Stomach (tissue), 19 donors: ENCODE measurements at places on chromosomes 5 and 9.

- DNase-seq = no peak
Observed at GRCh38 chr9:106964329-106964728, 101.4 kb downstream of the ZNF462 start.

DNA sequence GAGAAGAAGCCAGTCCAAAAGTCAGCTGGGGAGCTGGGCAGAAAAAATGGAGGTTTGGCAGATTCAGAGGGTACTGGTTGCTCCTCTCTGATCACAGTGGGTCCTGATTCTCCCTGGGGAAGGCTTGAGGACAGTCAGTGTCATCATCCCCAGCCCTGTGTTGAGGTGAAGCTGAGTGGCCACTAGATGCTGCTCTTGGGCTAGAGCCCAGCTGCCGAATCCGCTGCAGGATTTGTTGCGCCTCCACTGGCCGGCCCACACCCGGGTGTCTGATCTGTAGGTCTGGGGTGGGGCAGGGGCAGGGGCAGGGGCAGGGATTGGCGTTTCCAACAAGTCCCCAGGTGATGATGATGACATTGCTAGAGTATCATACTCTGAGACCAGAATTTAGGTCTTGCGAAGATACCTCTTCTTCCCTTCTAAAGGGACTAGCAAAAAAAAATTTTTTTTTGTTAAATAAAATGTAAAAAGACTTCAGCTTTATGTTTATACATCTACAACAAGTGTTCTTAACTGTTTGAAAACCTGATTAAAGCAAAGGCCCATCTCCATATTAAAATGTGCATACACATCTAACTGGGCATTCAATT, 106.8 kb downstream of the PDE6A start:
- peak; percentile 80 for DNase-seq

GRCh38 chr5:154320224-154321089, 125.3 kb upstream of the SAP30L start:
- peak; percentile 37 for DNase-seq

DNA sequence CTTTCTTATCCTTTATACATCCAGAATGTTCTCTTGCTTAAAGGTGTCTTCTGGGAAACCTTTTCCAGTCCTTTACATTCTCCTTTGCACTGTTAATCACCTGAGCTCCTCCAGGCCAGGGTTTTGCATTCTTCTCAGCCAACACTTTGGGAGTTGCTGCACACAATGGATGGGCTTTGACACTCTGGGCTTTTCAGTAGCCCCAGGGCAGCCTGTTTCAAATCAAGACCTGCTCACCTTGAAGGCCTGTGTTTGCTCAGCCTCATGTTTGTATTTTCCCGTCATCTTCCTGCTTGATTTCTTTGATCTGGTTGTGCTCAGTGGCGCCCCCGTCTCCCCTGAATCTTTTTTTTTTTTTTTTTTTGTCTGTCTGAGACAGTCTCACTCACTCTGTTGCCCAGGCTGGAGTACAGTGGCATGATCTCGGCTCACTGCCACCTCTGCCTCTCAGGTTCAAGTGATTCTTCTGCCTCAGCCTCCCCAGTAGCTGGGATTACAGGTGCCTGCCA, 41.0 kb downstream of the DMRT1 start:
- DNase-seq = no peak

GRCh38 chr5:78905084-78905938, 79.8 kb downstream of the ARSB start:
- DNase-seq = no peak

DNA sequence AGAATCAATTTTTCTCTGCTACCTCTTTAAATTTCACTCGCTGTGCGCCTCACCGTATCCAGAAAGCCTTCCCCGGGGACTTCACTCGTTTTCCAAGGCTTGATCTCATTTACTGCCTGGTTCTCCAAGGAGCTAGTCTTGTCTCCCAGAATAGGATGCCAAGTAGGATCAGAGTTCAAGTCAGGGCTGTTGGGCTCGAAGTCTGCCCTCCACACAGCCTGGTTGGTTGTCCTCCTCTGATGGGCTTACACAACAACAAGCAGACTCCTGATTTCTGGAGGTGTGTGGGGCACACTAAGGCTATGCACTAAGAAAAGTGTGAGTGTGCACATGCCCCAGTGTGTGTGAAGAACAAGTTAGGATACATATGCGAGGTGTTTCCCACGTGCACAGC, 14.0 kb upstream of the TNIP1 start:
- no peak for DNase-seq

DNA sequence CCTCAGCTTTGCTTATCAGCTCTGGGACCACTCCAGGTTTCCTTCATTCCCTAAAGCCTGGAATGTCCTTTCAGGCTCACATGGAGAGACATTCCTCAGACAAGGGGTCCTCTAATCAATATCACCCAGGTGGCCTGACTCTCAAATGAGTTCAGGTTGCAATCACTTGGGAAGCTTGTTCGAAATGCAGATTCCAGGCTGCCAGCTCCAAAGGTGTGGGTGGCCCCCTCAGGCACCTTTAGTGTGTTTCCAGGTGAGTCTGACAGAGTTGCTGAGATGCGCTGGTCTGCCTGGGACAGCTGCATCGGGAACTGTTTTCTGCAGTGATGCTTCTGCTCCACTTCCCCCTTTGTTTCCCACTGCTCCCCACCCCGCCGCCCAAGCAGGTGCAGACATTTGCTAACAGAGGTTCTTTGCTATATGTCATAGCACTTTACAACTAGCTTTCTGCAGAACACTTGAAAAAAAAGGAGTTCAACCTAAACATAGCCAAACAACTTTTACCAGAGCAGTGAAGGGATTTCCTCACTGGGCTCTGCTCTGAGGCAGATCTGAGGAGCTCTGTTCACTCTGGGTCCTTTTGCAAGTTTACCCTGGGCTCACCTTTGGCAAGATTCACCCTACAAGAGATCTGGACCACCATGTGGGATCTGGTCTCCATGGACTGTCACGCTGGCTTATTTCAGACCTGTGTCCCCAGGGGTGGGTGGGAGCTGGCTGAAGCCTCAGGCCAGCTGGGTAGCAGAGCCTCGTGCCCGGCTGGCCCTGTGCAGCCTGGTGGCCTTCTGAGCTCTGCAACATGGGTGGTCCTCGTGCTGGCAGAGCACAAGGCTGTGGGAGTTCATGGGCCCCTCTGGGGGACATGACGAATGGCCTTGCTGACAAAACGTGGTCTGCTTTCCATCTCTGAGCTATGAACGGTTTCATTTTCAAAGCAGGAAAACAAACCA, 539.6 kb downstream of the CCDC171 start:
- no peak for DNase-seq

GRCh38 chr9:88233091-88233490, 94.8 kb upstream of the SPATA31C2 start:
- DNase-seq = no peak

GRCh38 chr5:94260096-94260495, 358.3 kb downstream of the KIAA0825 start:
- no peak for DNase-seq

GRCh38 chr5:153496835-153497234, 6.4 kb downstream of the GRIA1 start:
- no peak for DNase-seq
